ENCODE measurements at places on chromosomes 3 and 15.
A peak's percentile ranks its signal among the peaks of the same experiment; 100 is the strongest.

DNA sequence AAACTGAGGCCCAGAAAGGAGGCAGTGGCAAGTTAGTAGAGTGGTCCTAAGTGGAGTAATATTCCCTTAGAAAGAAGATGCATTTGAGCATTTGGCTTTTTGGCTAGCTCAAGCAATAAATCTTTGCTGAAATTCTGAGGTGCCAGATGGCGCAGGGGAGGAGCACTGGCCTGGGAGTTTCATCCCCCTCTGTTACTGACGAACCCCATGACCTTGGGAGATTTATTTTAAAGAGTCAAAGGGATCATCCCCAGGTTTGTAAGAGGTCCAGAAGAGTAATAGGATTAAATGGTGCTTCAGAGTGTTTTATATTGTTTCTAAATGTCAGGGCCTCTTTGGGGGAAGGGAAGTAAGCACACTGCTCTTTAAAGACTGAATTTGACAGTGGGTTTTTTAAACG lies 85.1 kb upstream of the PIAS1 start:
- DNase-seq, result no peak

DNA sequence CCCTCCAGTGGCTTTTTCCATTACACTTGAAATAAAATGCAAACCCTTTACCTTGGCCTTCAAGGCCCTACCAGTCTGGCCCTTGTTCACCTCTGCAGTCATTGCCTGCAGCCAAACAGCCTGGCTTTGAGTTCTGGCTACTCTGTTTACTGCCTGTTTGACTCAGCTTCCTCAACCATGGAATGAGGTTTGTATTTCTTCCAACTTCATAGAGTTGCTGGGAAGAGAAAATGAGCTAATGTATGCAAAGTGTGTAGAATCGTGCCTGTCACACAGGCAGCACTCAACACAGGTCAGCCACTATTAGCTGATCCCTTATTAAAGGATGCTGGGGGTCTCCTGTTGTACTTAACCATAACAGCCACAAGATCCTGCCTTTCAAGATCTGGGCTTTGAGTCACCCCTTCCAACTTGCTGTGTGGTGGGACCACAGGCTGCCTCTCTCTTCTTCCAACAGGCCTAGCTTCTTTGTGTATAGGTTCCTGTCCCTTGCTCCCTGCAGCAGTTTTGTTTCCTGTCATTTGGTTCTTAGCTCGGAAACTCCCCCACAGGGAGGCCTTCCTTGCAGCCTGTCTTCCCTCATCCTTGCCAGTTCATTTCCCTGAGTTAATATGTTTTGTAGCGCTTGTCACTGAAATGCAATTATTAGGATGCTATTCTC lies 6.4 kb downstream of the MED12L start:
- DNase-seq, result no peak

- peak; percentile 86 for DNase-seq
These were observed 23.2 kb upstream of the TATDN2 start for GRCh38 chr3:10224794-10225665.

DNA sequence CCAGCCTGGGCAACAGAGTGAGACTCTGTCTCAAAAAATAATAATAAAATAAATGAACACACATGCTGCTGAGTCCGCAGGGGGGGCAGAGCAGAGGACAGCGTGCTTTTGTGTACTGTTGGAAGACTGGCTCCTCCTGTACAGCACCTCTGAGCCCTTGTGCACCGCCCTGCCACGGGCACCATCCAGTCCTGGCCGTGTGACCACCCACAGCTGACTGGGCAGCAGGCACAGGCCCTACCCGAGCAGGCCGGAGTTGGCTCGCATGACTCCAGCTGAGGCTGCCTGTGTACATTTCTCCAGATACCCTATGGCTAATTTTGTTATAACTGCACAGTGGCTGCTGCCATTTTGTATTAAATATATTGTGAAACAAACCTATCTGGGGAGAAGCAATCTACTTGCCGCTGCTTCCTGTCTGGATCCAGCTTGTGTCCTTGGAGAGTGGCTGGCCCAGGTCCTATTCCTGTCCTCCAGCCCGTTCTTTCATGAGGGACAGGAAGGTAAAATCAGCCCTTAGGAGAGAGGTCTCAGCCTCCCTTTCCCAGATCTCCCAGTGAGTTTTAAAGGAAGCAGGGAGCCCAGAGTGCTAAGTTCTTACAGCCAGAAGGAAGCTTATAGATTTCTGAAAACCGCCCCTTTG lies 14.6 kb downstream of the IVD start:
- DNase-seq, result no peak

GRCh38 chr3:29324180-29324651 lies 43.3 kb downstream of the RBMS3 start:
- DNase-seq, result no peak

DNA sequence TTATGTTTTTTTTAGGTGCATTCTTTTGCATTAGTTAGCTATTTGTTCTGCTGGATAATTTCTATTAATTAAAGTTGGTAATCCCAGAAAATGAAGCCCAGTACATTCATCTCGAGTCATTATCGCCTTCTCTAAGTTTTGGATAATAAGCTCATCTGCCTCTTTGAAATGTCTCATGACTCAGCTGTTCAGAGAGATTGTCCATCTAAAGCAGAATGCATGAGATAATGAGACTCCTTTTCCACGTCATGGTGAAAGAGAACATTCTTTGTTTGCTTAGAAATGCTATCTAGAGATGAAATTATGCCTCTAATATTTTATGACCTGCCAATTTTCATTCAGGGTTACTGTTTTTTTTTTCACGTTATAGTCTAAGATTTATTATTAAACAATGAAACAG lies 374.7 kb upstream of the GOLIM4 start:
- no peak for DNase-seq

DNA sequence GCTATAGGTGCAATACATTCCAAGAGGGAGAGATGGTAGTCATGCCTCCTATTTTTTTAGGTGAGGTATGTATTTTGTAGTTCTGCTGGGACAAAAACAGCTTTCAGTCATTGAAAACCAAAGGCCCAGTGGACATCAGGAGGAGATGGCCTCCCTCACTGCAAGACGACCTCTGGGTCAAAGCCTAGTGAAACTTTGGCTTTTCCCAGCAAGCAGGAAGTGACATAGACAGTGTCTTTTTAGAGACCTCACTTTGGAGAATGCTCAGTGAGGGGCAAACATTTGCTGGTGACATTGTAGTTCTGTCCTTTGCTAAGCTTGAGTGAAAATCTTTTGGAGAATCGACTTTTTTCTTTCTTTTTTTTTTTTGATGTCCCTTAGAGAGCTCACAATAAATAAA lies 27.3 kb downstream of the LIPC start:
- no peak for DNase-seq

DNA sequence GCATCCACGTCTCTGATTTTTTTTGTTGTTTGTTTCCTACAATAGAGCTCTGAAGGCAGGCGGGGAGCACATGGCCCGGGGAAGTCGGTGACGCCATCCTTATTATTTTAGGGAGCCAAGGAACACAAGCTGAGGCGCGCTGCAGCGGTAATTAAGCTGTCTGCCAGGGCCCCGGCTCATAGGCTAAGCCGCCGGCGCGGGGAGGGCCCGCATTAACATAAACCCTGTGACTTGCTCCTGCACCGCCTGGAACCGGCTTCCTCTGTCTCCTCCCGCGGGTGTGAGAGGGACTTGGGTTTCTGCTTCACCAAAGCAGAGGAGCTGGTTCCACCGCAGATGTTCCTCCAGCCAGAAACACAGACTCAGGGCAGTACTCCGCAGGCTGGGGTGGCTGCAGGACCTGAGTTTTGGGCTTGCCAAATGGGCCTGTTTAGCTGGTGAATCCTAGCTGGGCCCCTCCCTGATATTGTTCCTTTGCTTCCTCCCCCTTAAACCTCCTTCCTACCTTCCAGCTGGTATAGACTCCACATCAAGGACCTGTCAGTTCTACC lies 25.3 kb downstream of the ANP32A start:
- DNase-seq, result peak; percentile 93

DNA sequence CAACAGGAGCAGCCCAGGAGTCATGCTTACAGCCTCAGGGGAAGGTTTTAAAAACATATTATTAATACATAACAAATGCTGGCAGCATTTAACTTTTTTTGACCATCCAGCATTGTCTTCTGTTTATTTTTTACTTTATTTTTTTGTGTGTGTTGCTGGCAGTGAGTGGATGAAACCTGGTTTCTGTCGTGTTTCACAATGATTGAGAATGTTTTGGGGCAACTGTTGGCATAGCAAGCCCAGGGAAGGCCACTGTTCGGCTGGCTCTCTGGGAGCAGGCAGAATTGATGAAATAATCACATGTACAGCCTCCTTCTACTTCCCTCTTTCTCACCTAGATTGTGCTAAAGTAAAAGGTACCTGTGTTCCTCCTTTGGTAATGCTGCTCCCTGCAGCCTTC lies 190.2 kb downstream of the NR1D2 start:
- no peak for DNase-seq

All from midbrain (tissue), 1 donor.